Activated CD8-positive, alpha-beta memory T cell treated with anti-CD3 and anti-CD28 coated beads, Interleukin-2, amount 10 ng/mL, durations not matched to agents 7 days and 5 days (primary cell): ENCODE measurements at places on chromosomes 5 and 9. TPM values are rescaled to one million over a fixed set of nuclear protein-coding genes. Genes with fewer than 3 reads are reported as not detected.

The BARHL1 gene
- not detected for total RNA-seq

DNA sequence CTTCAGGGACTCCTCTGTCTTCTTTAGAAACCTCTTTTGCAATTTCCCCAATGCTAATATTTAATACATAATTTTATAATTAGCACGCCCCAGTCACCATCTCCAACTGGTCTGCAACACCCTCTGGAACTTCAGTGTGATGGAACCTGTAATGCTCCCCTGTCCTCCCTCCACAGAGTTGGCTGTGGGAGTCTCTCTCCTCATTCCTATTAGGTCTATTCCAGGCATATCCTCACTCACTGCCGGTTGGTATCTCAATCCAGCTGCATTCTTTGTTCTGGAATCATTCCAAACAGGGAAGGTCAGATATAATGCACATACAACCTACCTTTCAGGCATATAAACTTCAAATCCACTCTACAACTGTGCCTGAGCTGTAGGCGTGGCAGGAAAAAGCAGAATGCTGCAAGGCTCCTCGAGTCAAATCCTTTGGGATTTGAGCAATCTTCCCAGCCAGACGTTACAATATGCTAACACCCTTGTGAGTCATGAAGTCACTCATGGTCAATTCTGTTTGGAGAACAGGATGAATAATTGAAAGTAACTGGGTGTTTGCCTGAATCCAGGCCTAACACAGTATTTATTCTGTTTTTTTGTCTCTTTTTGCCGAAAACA lies 293.8 kb downstream of the CWC27 start:
- no peak overlapping the region for H3K27ac ChIP-seq
- DNase-seq, result no peak
- peaks cover 3% of the 10 kb centered on the region for H3K4me1 ChIP-seq
- no peak overlapping the region for H3K4me3 ChIP-seq
- peaks cover 8% of the 10 kb centered on the region for H3K27me3 ChIP-seq

GRCh38 chr5:116084287-116084691 lies 536 bp upstream of the COMMD10 start:
- peak overlapping the region; percentile 87 for H3K4me3 ChIP-seq
- no peaks in the 10 kb centered on the region for H3K27me3 ChIP-seq
- H3K36me3 ChIP-seq, result peaks cover 23% of the 10 kb centered on the region
- peaks cover 36% of the 10 kb centered on the region for H3K4me1 ChIP-seq
- peak; percentile 63 for DNase-seq
- H3K27ac ChIP-seq, result peak overlapping the region; percentile 95

The CARTPT gene
- total RNA-seq, result not detected
